Nephron progenitor cell (in vitro differentiated cells): ENCODE measurements at places on chromosomes 2 and 18.

GRCh38 chr2:80642465-80642864, 337.9 kb upstream of the LRRTM1 start:
- DNase-seq: no peak

DNA sequence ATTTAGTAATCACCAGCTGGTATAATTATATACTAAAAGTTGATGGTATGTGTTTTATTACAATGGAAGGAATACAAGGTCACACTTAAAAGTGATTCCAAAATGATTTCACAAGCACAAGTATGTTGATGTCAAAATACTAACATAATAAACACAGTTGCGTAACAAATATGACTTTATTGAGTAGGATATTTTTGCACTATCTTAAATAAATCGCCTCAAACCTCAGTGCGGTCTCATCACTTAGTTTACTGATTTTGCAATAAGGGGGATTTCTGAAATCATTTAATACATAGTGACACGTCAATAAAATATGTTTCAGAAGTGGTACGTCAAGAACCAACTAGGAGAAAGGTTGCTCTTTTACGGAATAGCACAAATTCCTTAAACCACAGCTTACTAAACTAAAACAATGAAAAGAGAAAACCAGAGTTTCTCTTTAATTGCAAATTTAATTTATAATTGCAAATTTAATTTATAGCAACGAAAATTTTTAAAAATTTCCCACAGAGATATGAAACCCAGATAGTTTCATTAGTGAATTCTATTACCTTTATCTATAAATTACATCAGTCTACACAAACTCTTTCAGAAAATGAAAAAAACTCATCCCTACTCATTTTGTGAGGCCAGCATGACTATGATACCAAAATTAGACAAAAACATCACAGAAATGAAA, 304.0 kb upstream of the REG3G start:
- DNase-seq: no peak

- peak; percentile 2 for DNase-seq
These were observed 144.1 kb downstream of the SMAD7 start for GRCh38 chr18:48806551-48807261.

- no peak for DNase-seq
These were observed 49.7 kb upstream of the ST3GAL5 start for GRCh38 chr2:85938456-85938855.

DNA sequence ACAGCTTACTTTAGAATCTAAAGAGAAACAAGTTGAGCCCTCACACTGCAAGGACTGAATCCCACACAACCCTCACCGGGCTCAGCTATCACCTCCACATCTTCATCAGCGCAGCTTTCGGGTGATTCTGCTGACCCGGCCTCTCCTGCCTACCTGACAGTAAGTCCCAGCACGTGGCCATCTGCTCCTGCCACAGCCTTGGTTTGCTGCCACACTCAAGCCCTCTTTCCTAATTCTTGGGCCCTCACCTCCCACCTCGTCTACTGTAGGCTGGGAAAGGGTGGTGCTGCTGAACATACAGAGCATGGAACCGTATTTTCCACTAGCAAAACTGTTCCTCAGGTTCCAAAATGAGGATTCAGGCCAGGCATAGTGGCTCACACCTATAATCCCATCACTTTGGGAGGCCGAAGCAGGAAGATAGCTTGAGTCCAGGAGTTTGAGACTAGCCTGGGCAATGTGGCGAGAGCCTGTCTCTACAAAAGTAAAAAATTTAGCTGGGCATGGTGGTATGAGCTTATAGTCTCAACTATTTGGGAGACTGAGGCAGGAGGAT, 55.3 kb upstream of the HAAO start:
- DNase-seq: no peak
